ENCODE measurements at places on chromosomes 5 and 9.

DNA sequence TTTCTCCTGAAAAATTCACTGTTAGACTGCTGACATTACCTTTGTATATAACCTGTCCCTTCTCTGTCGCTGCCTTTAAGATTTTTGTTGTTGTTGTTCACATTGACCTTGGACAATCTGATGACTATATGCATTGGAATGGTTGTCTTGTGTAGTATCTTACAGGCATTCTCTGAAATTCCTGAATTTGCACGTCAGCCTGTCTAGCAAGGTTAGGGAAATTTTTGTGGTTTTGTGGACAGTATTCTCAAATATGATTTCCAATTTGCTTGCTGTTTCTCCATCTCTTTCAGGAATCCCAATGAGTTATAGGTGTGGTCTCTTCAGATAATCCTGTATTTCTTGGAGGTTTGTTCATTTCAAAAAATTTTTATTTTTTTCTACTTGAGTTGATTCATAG is 140.8 kb downstream of the PRR16 start:
- DNase-seq, result no peak

GRCh38 chr5:111134087-111134486 is 41.9 kb downstream of the WDR36 start:
- no peak for DNase-seq

- no peak for DNase-seq
Observed at GRCh38 chr9:99736291-99736690, 85.4 kb upstream of the NR4A3 start.

DNA sequence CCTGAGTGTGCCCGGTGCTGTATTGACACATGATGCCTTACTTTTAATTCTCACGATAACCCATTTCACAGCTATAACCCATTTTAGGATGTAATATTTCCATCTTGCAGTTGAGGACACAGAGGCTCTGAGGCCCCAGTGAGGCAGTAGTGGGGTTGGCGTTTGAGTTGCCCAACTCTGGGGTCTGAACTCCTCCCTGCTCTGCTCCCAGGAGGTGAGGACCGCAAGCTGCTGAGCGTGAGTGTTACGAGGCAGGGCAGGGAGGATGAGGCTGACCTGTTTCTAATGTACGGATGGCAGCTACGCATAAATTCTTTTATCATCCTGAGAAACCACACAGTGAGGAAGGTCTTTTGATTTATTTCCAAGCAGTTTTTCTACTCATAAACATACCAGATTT is 11.4 kb downstream of the LRRC8A start:
- DNase-seq, result no peak

- no peak for DNase-seq
Observed at GRCh38 chr5:142239394-142240159, 85.2 kb downstream of the SPRY4 start.

- no peak for DNase-seq
Observed at GRCh38 chr9:133130685-133131244, 9.7 kb upstream of the RALGDS start.

- no peak for DNase-seq
Observed at GRCh38 chr9:37623267-37623666, 27.5 kb upstream of the FRMPD1 start.

DNA sequence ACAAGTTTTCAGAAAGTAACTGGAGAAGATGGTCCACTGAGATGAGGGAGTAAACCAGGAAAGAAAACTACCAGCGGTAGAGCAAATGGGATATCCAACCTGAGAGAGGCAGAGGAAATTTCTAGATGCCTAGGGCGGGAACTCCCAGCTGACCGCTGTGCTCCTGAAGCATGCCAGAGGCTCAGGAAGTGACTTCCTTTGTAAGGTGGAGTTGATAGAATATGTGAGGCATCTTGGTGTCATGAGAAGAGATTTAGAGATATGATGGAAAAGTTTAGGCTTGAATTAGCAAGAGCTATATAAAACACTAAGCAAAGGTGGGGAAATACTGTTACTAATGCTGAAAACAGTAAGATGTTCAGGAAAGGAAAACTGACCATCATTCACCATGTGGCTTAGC is 124.1 kb downstream of the C9orf152 start:
- no peak for DNase-seq

- peak; percentile 29 for DNase-seq
Observed at GRCh38 chr5:73729329-73729728, 103.3 kb downstream of the ARHGEF28 start.

DNA sequence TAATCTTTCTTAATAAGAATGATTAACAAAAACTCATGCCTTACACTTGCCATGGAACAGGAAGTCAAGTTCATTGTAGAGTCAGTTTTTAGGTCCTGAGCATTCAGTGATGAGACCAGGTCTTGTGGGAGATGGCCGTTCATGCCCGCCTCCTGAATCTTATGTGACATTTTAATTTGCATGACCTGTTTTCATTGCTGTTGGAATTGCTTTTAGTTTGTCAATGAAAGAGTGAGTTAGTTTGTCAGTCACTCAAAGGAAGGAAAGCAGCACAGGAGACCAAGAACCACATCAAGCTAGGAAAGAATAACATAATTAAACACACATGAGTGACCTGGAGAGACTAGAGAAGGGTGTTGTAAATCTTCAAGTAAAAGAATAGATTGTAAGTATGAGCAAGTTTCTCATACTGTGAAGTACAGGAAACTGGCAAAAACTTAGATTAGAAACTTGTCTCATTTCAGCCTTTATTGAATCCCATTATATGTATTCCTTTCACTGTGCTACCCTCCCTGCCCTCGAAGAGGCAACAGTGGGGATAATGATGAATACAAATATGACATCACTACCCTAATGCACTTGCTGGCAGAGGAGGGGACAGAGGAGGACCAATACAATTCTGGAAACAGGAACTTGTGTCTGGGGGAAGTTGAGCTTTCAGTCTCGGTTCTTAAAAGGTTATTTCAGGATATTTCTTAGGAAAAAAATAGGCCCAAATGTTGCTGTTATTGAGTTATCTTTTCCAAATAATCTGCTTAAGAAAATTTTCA is 64.3 kb upstream of the C6 start:
- DNase-seq, result no peak

DNA sequence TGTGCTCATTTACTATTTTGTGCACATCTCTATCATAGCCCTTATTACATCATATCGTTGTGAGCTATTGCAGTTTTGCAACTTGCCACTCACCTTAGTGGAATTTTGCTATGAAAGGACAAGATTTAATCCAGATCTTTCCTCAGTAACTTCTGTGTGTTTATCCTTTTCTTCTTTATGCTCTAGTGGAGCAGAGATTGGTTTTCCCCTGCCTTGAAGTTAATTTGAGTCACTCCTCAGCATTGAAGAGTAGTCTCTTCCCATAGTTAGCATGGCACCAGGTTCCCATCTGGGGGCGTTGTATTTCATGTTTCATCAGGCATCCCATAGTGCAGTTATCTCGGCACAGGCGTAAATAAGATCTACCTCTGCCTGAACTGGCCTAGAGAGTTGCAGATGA is 510.4 kb downstream of the PSAT1 start:
- DNase-seq, result no peak

- DNase-seq, result no peak
Observed at GRCh38 chr5:79011219-79011836, 26.2 kb upstream of the ARSB start.

DNA sequence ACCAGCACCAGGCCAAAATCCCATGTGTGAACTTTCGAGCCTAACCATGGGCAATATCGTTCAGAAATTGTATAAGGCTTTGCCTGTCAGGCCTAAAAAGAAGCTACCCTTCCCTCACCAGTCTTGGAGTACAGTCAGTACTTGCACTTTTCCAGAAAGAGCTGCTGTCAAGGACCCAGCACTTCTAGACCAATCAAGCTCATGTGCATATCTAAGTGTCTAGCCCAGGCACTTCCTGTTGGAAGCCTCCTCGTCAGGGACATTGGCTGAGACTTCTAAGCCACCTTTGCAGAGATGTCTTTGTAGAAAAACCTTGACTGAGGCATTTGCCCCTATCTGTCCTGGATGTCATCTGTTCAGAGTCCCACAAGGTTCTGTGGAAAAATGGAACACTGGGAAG is 1930.5 kb downstream of the EFNA5 start:
- DNase-seq, result no peak

DNA sequence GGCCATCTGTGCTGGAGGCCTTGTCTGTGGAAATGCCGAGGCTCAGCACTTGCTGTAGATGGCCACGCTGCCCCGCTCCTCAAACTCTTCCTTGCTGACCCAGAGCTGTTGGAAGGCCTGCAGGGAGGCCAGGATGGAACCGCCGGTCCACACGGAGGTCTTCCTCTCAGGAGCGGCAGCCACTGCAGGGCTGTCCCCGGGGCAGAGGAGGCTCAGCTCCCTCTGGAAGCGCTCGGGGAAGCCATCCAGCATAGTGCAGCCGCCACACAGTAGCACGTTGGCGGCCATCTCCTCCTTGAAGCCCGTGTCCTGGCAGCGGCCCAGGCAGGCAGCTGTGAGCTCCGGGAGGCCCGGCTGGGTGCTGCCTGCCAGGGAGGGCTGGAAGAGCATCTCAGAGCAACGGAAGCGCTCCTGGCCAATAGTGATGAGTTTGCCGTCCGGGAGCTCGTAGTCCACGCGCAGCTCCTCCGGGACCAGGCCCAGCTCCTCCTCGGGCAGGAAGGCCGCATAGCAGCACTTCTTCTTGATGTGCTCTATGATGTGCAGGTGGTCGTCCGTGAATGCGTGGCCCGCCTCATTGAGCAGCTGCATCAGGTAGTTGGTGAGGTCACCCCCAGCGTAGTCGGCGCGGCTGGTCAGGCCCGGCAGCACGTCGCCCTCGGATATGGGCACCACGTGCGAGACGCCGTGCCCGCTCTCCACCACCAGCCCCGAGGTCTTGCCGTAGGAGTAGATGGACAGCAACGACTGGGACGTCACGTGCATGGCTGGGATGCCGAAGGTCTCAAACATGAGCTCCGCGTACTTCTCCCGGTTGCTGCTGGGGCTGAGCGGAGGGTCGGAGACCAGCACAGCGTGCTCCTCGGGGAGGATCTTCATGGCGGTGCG is 901 bp downstream of the ACTL7B start:
- no peak for DNase-seq

DNA sequence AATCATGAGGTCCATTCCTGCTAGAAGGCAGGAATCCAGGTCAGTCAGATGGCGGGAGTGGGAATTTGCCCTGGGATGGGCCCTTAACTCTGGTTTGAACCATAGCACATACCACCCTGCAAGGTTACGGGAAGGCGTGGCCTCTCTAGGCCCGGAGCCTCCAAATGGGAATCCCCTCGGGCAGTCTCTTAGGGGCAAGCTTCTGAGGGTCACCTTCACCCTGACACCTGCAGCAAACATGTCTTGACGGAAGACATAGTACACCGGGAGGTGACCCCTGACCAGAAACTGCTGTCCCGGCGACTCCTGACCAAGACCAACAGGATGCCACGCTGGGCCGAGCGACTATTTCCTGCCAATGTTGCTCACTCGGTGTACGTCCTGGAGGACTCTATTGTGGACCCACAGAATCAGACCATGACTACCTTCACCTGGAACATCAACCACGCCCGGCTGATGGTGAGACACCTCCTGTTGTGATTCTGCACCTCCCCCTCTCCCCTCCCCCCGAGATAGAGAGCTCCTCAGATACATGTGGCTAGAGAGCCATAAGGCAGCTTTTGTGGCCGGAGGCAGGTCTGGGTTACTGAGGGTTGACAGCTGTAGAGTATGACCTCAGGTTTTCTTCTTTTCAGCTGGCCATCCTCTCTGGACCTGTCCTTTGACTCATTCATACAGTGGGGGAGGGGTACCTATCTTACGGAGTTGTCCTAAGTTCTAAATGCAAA is 957 bp downstream of the PRELID1 start:
- no peak for DNase-seq

- DNase-seq, result no peak
Observed at GRCh38 chr5:19771174-19771835, 216.7 kb downstream of the CDH18 start.

- no peak for DNase-seq
Observed at GRCh38 chr9:16371306-16371705, 499.2 kb downstream of the BNC2 start.

DNA sequence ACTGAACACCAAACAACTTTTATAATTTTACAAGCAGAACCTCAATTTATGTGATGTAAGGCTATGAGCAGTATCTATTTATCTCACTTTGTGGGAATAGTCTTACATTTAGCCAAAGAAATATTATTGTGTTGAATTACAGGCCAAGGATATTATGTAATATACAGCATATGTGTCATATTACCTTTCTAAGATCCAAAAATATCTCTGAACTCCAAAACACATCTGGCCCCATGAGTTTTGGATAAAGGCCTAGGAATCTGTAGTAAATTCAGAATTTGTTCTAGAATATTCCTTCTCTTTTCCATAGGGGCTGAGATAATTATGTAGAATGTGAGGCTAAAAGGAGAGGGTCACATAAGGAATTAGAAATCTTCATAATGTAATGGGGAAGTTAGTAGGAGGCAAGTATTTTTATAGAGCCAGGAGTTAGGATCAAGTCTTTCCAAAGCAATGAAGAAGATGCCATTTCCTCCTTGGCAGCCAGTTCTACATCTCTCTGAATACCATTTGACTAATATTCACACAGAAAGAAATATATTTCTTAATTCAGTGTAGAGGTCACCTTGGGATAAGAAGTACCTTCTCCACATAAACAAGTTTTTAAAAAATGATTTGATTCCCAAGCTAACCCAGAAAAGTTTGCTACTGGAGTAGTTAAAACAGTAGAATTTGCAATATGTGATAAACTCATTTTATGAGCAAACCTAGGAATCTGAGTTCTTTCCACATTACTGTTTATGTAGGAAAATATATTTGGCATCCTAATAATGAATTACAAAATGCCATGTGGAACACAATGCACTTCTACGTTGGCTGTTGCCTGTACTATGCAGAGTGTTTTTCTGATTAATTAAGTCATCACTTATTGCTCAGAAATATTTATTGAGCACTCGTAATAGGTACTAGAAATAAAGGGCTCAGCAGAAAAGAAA is 20.3 kb upstream of the GRAMD2B start:
- DNase-seq, result no peak

GRCh38 chr9:131436376-131436775 is 42.5 kb downstream of the PRRC2B start:
- DNase-seq, result no peak

Data from body of pancreas (tissue), 4 donors.